Left forelimb (tissue), 1 donor: ENCODE measurements at places on chromosomes 3 and 15.

GRCh38 chr15:33190539-33190938 lies 4.0 kb downstream of the FMN1 start:
- DNase-seq = no peak

DNA sequence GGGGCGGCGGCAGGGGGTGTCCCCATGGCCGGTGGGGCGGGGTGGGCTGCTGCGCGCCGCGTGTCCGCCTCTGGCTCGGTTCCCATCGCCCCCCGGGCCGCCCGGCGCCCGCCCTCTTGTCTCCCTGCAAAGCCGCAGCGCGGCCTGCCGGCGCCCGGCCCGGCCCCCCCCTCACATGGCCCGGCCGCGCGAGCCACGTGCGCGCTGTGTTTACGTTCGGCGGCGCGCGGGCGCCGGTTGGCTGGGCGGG lies 502 bp downstream of the NR1D2 start:
- no peak for DNase-seq

DNA sequence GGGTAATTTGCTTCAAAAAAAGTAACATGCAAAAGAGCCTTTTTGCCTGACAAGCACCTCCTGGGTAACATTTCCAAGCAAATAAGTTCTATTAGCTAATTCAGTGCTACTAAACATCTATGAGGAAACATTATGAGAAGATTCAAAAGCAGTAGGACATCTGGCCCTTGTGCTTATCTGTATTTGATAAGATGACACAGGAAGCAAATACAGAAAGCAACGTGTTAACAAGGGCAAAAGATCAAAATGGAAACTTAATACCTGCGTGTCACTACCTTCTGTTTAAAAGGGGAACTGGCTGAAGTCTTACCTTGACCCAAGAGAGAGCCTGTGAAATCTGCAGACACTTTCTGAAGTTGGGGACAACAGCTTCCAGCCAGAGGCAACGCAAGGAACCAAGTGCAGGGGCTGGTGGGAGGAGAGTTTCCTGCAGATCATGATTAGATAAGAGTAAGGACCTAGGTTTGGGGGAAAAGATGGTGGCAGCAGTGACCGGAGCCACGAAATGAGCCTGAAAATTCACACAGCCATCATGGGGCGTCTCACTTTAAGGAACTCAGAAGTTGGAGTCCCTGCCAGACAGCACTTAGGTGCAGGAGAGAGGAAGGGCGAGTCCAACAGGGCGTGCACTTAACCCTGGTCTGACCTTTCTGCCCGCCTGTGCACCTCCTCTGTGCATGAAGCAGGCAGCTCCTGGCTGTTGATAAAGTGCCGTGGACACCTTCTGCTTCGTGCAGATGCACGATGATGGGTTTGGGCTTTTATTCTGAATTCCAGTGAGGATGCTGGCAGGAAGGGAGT lies 153.6 kb upstream of the BHLHE40 start:
- DNase-seq = no peak

DNA sequence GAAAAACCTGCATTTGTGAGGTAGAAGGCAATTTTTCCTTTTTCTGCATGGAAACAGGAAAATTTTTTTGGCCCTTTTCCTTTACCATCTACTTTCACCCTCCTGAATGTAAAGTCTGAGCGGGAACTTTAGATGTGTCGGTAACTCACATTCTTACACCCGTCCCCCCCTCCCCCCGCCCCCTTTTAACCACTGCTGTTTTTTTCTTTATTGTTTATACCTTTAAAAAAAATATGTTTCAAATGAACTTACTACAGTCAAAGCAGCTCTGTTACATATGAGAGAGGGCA lies 487 bp upstream of the HES1 start:
- DNase-seq = no peak

DNA sequence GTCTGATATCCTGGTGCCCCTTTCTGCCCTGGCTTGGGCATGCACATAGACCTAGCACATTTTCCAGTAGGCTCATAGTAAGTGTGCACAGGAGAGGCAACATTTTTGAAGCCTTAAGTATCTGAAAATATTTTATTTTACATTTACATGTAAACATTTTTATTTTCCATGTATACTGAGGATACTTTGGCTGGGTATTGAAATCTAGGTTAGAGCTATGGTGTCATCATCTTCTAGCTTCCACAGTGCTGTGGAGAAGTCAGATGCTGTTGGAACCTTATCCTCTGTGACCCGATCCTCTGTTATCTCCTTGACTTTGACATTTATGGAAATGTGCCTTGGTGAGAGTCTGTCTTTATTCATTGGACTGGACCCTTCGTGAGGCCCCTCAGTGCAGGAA lies 74.1 kb downstream of the PLXNA1 start:
- no peak for DNase-seq

GRCh38 chr3:197331131-197331530 lies 32.7 kb upstream of the DLG1 start:
- DNase-seq = no peak

- DNase-seq = no peak
Measured at GRCh38 chr15:70249616-70250015, 151.9 kb upstream of the TLE3 start.
